ENCODE measurements at places on chromosomes 11 and 22. TPM values are rescaled to one million over a fixed set of nuclear protein-coding genes. Genes with fewer than 3 reads are reported as not detected.

CATSPER1 gene
- total RNA-seq: 0.17 TPM

PRODH gene
- total RNA-seq: 0.84 TPM

SGSM1 gene
- total RNA-seq: 0.29 TPM

OR8H2 gene
- total RNA-seq: not detected

DNA sequence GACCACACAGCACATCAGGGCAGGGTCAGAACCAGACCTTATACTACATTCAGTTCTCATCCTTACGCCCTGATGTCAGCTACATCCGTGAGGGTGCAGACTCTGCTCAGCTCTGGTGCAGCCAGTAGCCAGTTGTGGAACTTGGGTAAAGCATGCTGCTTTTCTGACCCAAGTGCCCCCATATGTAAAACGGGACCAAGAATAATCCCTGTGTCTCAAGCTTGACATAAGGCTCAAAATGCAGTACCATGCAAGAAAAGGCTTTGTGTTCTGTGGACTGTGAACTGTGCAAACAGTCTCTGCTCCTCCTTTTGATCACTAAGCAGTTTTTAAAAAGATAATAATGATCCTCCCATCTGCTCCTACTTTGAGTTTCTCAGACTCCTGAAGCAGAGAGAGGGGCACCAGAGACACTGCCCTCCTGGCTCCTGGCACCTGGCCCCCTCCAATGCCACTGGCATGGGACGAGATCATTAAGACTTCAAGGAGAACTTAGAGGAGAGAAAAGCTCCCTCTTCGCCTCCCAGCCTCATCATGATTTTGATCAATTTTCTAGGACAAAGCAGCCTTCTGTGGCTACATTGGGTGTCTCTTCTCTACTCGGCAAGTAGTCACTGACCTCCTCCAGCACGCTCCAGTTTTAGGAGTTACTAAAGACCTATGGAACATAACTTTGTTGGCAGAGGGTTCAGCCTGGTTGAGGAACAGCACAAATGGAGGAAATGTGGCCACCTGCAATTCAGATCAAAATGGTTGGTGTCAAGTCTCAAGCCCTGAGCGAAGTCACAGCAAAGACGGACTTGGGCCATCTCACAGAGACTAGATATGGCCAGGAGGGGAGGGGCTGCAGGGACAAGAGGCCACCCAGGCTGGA, 23.9 kb downstream of the IL10RA start:
- no peaks in the 10 kb centered on the region for H3K4me1 ChIP-seq
- H3K27ac ChIP-seq: no peak overlapping the region
- no peak for DNase-seq
- H3K27me3 ChIP-seq: peaks cover 94% of the 10 kb centered on the region
- H3K36me3 ChIP-seq: no peaks in the 10 kb centered on the region

MAJIN gene
- total RNA-seq: not detected

GRCh38 chr11:15390857-15391256, 276.1 kb downstream of the INSC start:
- no peak overlapping the region for H3K4me3 ChIP-seq
- no peak overlapping the region for H3K27ac ChIP-seq
- H3K36me3 ChIP-seq: no peaks in the 10 kb centered on the region
- H3K27me3 ChIP-seq: no peaks in the 10 kb centered on the region
- no peaks in the 10 kb centered on the region for H3K4me1 ChIP-seq

- no peak overlapping the region for H3K4me3 ChIP-seq
- DNase-seq: no peak
- H3K4me1 ChIP-seq: peaks cover 9% of the 10 kb centered on the region
Observed at GRCh38 chr11:78727816-78728215, 153.2 kb upstream of the NARS2 start.

- H3K27ac ChIP-seq: no peak overlapping the region
- H3K4me1 ChIP-seq: peaks cover 17% of the 10 kb centered on the region
- H3K27me3 ChIP-seq: peaks cover 71% of the 10 kb centered on the region
- H3K36me3 ChIP-seq: no peaks in the 10 kb centered on the region
- H3K4me3 ChIP-seq: peak overlapping the region; percentile 30
Observed at GRCh38 chr11:107018902-107019493, 722 bp upstream of the GUCY1A2 start.

CCND1 gene
- total RNA-seq: 934 TPM

DNA sequence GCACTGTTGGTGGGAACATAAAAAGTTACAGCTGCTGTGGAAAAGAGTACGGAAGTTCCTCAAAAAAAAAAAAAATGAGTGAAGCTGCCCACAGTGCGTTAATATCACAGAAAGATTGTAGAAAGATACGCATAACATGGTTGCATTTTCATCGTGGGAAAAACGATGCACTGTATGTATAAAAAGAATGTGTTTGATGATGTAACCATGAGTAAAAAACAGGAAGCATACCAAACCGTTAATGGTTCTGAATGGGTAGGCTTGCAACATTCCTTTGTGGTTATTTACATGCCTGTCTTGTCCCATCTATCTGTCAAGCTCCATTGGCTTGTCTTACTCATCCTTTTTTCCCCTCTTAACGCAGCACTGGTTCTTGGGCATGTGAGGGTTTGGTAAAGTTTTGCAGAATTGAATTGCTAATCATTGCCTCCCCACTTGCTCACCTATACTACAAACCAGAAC, 33.8 kb upstream of the DKK3 start:
- no peaks in the 10 kb centered on the region for H3K27me3 ChIP-seq
- peaks cover 5% of the 10 kb centered on the region for H3K36me3 ChIP-seq
- DNase-seq: peak; percentile 94
- H3K27ac ChIP-seq: peak overlapping the region; percentile 95
- H3K4me3 ChIP-seq: no peak overlapping the region

RFPL2 gene
- not detected for total RNA-seq

DNA sequence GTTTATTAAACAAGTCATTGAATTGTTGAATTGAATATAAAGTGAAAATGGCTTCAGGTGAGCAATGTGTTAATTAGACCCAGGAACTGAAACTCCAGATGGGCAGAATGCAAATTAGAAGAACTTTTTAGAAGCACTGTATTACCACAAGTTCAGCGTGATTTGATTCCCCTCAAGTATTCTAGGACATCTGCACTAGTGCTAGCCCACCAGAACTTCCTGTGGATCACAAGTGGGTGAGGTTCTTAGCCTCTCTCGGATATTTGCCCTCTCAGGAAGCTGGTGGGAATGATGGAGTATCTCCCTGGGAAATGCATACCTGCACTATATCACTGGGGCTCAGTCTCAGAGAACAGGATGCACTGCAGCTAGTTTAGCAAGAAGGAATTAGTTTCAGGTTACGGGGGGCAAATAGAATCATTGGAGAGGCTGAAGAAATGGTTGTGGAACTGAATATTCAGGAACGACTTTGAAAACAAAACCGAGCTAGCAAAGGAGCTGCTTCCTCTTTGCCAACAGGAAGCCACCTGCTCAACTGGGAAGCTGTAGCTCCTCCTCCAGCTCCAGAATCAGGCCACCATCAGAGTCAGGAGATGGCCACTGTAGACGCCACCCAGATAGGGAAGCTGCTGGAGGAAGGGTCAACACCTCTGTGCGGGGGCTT, 74.3 kb downstream of the DHCR7 start:
- no peaks in the 10 kb centered on the region for H3K4me1 ChIP-seq
- no peaks in the 10 kb centered on the region for H3K36me3 ChIP-seq
- H3K27ac ChIP-seq: no peak overlapping the region
- DNase-seq: no peak
- no peak overlapping the region for H3K4me3 ChIP-seq

DNA sequence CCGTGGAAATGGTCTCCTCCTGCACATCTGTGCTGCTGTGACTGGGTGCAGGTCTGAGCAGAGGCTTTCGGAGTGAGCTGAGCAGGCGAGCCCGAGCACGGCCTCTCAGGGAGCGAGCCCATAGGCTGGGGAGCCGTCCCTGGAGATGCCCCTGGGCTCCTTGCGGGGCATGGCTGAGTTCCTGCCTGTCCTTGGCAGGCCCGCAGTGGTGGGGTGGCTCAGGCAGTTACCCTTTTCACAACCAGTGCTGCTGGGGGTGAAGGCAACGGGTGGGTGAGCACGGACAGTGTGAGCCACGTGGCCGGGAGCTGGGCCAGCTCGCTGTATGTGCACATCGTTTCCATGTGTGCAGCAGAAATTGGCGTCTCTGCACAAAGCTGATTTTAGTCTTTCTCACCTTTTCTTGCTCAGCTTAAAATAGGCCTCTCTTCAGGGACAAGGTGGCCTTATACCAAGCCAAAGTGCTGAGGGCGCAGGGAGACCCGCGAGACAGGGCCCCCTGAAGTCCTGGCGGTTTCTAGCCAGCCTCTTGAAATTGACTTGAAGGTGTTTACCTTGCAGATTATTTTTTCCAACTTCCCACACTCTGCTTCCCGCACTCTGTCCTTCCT, at the start of gene TP53AIP1:
TP53AIP1 (minus strand) TSS at position 55 of the 611 bp plus-strand sequence. CDS start 5,053 bp downstream, outside the sequence.
- no peak within 1 kb of the TSS for H3K4me3 ChIP-seq
- DNase-seq: no peak
- H3K27me3 ChIP-seq: no peaks in the 10 kb centered on the region
- no peak within 1 kb of the TSS for H3K27ac ChIP-seq
- H3K4me1 ChIP-seq: peaks cover 5% of the 10 kb centered on the region

- no peaks in the 10 kb centered on the region for H3K36me3 ChIP-seq
- H3K4me1 ChIP-seq: no peaks in the 10 kb centered on the region
- H3K27ac ChIP-seq: no peak overlapping the region
- peak; percentile 48 for DNase-seq
- no peak overlapping the region for H3K4me3 ChIP-seq
Observed at GRCh38 chr22:32206774-32207758, 2.2 kb upstream of the RFPL2 start.
